ENCODE measurements at places on chromosomes 5 and 9.
A peak's percentile ranks its signal among the peaks of the same experiment; 100 is the strongest.

GRCh38 chr9:25397746-25398145, 280.5 kb downstream of the TUSC1 start:
- no peak for DNase-seq

DNA sequence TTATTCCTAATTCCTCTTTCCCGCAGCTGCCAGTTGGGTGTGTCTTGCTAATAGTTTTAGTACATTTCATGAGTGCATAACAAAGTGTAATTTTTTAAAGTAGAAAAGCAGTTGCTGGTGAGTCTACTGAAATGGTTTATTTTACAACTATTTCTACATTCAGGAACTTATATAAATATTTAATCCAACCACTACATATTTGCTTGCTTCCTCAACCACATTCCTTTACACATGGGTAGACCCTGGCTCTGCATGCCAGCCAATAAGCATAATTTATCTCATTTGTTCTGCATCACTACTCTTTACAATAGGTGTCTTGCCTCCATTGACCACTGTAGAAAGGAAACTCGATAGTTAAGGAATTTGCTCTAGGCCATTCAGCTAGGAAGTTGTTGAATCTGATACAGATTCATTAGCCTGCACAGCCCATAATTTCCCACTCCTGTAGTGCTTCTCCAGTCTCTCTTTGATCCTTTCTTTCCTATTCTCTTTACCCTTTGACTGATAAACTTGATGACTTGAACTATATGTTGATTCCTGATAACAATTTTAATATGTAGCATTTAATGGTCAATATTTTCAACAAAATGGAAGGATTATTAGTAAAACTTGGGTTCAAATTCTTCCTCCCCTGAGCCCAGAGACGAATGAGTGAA, 342.5 kb upstream of the ACTBL2 start:
- DNase-seq = no peak

DNA sequence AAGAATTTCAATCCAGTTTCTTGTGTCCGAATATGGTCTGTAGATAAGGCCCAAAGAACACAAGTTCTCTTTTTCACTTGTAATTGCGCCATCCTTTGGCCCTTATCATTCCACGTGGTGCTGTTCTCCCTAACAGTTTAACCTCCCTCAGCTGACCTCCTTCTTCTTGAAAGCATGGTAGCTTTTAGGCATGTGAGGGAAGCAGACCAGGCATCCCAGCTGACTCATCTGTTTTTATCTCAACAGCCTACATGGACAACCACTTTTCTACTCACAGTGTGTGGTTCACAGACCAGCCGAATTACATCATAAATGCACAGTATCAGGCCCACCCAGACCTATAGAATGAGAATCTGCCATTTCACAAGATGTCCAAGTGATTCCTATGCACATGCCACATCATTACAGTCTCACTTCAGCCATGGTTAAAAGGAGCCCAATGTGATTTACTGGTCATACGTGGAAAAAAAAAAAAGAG, 26.9 kb upstream of the PLIN2 start:
- DNase-seq = peak; percentile 88

- DNase-seq = no peak
Observed at GRCh38 chr5:173971681-173972345, 17.2 kb upstream of the C5orf47 start.

GRCh38 chr5:127210042-127210441, 80.6 kb upstream of the MEGF10 start:
- DNase-seq = no peak

DNA sequence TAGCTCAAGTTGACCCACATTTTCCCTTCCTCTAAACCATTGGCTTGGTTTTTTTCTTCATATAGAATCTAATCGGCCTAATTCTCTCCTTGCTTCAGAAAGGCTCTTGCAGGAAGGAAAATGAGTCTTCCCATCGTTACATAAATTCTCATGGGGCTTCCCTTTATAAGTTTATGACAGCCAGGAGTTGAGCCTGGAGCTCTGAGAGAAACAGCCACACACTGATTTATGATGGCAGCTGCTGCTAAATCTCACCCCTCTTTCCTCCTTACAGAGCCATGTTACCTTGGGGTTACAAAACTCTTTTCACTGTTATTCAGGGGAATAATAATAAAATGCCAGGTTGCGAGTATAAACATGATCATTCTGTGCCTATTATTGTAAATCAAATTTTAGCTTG, 5.2 kb upstream of the RNF14 start:
- no peak for DNase-seq

- no peak for DNase-seq
Observed at GRCh38 chr9:135289081-135289491, 190.5 kb upstream of the PPP1R26 start.

DNA sequence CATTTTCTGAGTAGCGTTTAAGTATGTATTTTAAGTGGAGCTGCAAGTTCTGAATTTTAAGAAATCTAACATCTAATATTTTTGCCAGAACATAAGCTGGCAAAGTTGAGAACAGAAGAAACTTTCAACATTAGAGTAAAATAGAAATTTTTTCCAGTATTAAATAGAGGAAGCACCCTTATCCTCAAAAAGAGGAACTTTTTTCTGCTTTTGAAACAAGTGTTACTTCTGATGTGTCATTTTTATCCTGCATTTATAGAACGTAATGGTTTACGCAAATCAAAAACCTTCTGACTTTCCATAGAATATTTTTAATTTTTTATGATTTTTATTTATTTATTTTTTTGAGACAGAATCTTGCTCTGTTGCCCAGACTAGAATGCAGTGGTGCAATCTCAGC, 21.8 kb downstream of the ZBED3 start:
- DNase-seq = no peak

DNA sequence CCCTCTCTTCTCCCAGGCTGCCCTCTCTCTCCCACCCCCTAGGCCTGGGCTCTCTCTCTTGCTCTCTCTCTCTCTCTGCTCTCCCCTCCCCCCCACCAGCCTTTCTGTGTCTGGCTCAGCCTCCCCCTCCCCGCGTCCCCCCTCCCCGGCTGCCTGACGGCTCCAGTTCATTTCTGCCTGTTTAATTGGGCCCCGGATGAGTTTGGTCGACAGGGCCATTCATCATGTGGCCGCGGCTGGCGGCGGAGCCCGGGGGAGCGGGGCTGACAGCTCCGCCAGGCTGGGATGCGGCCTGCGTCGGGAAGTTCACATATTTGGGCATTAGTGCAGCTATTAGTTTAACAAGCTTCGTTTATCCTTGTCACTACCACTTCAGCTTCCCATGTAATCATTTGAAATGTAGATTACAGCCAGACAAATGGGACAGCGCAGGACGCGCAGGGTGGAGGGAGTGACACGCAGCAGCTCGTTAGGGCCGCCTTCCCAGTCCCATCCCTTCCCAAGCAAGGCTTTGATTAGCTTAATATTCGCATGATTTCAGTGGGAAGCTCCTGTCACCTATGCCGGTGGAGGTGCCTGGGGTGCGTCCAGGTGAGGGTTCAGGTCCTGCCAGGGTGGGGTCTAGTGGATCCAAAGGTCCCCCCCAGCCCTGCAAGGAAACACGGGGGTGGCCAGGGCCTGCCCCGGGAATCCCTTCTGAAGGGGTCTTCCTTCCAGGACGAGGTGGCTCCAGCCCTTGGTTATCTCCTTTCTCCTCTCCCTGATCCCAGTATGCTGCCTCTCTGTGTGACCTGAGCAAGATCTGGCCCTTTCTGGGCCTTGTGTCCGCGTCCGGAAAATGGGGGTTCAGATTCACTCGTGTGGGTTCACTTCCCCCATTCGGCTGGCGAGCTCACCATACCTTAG, 214.8 kb downstream of the PAX5 start:
- DNase-seq = no peak

DNA sequence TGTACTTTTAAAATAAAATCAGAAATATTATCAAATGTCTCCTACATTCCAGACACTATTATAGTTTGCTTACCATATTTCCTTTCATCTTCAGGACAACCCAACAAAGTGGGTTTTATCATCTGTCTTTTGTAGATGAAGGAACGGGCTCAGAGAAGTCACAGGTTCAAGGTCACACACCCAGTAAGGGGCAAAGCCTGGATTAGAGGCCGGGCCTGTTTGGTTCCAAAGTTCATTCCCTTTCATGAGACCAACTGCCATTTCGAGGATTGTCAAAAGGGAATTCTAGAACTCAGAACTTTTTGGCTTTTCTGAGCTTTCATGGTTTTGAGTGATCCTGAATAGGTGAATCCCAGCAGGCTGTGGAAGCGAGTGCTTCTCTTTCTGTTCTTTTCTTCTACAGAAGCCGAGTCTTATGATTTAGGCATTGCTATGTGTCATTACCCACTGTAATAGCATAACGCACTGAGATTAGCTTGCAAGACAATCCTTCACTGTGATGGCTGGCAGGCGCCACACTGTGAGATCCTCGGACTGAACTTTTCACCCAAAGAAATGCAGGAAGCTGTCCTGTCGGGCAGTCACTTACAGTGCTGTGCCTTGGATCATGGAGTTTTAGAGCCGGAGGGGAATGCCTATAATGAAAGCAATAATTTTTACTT, 43.8 kb upstream of the ANKH start:
- no peak for DNase-seq

- DNase-seq = no peak
Observed at GRCh38 chr9:107279086-107279485, 4.0 kb upstream of the RAD23B start.

DNA sequence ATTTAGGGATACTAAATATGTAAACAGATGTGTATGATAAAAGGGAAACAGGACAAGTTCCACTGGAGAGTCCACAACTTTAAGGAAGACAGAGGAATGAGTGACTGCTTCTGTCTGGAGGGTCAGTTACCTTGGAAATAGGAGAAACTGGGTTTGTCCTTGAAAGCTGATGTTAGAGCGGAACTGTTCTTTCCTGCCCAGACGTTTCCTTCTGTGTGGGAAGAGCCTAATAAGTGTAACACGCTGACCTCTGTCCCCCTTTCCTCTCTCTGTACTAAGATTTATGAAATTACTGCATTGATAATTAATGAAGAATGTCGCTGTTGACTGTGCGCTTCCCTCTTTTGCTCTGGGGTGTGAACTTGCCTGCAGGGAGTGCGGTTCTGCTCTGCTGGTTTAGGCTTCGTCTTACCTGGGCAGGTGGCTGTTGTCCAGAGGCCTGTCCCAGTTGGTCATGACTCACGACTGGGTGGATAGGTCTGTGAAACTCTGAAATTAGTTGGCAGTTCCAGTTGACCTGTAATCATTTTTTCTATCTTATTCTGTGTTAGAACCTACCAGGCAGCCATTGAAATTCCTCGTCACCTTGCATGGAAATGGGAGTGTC, 126.8 kb downstream of the MTRR start:
- no peak for DNase-seq

DNA sequence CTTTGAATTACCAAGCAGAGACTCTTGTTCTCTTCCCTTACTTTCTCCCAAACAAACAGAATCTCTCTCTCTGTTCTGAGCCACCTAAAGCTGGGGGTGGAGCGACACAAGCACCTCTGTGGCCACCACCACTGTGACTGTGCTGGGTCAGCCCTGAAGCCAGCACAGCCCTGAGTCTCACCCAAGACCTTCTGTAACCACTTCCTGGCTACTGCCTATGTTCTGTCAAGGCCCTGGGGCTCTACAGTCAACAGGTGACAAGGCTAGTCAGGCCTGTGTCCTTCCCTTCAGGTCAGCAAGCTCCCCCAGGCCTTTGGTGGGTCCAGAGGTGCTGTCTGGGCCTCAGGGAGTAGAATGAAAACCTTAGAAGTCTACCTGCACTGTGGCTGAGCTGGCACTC, 26.1 kb upstream of the SLC28A3 start:
- no peak for DNase-seq

- DNase-seq = no peak
Observed at GRCh38 chr9:108272349-108272899, 583.4 kb downstream of the ACTL7B start.

GRCh38 chr5:54616031-54616430, 98.5 kb downstream of the SNX18 start:
- DNase-seq = peak; percentile 18

GRCh38 chr9:130220352-130220751, 45.2 kb upstream of the HMCN2 start:
- DNase-seq = no peak

GRCh38 chr9:119968836-119969707, 599.8 kb upstream of the BRINP1 start:
- peak; percentile 71 for DNase-seq

DNA sequence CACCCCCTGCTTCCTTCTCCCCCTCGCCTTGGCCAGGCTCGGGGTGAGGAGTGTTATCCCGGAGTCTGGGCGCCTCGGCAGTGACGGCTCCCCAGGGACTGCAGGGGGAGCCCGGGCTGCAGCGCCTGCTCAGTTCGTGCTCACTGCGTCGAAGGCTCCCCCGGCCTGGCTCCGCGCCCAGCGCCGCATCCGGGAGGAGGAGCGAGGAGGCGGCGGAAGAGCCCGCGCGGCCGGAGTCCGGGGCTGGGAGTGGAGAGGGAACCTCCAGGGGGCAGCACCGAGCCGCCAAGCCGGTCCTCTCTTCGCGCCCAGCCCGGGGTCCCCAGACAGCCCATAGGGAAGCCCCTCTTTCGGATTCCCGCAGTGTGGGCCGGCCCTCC, 1.3 kb upstream of the EGR1 start:
- peak; percentile 96 for DNase-seq

DNA sequence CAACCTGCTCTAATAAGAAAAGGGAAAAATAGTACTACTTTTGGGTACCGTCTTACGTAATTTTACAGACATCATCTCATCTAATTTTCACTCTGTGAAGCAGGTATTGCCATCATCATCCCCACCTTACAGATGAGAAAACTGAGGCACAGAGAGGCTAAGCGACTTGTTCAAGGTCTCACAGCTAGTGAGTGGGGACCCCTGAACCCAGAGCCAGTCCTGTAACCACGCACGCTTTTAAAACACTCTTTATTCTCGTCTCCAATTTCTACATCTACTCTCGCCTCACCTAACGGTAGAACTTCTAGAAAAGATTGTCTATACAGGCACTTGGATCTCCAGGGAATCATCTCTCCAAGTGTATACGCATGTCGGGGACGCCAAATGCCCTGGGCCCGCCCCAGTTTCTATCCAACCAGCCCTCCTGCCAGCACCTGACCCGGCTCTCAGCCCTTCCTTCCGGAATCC, 1.5 kb upstream of the TRAF1 start:
- no peak for DNase-seq

DNA sequence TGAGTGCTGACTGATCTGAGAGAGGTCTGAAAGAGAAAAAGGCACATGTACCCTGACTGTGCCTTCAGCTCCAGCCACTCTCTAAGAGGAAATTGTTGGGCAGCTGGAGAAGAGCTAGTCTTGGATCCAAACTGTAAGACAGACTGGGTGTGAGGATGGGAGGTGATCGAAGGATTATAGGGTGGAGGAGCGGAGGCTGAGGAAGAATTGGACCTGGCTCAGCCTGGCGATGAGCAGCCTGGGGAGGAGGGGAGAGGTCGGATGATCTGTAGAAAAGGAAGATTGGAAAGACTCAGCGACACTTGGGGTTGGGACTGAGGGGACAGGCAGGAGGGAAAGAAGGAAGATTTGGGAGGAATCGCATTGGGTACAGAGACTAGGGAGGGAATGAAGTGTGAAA, 98.6 kb upstream of the SLC25A48 start:
- DNase-seq = no peak

GRCh38 chr5:16564248-16564867, 52.4 kb downstream of the RETREG1 start:
- no peak for DNase-seq

- no peak for DNase-seq
Observed at GRCh38 chr5:173662581-173663351, 46.3 kb upstream of the BOD1 start.

GRCh38 chr9:35598866-35599590, 6.0 kb upstream of the TESK1 start:
- no peak for DNase-seq

GRCh38 chr9:19512103-19512832, 103.5 kb downstream of the ACER2 start:
- no peak for DNase-seq

GRCh38 chr5:115639377-115639776, 13.5 kb upstream of the TMED7 start:
- DNase-seq = no peak

GRCh38 chr9:88049677-88050307, 75.5 kb upstream of the CDK20 start:
- no peak for DNase-seq

Data from KBM-7 (cell line).